ENCODE measurements at places on chromosomes 11 and 22.
A peak's percentile ranks its signal among the peaks of the same experiment; 100 is the strongest.

- peak; percentile 2 for DNase-seq
Measured at GRCh38 chr11:44623731-44624491, 58.4 kb downstream of the CD82 start.

- DNase-seq = no peak
Measured at GRCh38 chr11:109285465-109285864, 136.5 kb upstream of the C11orf87 start.

GRCh38 chr11:47991266-47991830 is 11.0 kb downstream of the PTPRJ start:
- DNase-seq = no peak

- no peak for DNase-seq
Measured at GRCh38 chr11:1673446-1674172, 23.4 kb upstream of the KRTAP5-6 start.

- no peak for DNase-seq
Measured at GRCh38 chr22:23457380-23457985, 122.6 kb downstream of the IGLL1 start.

- DNase-seq = no peak
Measured at GRCh38 chr11:124225471-124225870, 15.4 kb upstream of the OR8G1 start.

DNA sequence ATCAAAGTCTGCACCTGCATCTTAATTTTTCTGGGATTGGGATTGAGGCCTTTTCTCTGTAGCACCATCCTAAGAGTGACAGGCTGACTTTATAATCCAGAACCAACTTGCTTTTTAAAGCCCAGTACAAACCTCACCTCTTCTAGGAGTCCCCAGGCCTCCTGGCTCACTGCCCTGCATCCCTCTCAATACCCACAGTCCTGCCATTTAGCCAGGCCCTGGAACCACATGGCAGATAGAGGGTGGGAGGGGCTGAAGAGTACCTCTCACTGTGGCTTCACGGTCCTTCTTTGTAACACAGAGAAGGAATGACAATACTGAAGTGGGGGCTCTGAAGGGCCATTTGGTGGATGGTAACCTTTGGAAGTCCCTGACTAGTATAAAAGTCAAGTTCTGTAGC is 63.5 kb upstream of the PHOX2A start:
- no peak for DNase-seq

DNA sequence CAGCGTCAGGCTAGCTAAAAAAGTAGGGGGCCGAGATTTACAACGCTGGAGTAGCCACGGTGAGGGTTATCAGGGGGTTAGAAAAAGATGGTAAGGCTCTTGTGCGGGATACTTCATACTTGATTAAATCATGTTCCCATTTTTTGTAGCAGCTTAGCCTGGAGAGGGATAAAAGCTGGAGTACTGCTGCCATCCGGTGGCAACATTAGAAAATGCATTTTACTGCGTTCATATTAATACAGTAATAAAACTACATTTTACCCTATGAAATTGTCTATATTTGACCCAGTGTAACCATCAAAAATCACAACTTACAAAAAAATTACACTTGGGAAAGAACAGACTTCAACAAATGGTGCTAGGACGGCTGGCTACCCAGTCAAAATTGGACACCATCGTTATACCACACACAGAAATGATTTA is 17.3 kb downstream of the RPUSD4 start:
- peak; percentile 71 for DNase-seq

DNA sequence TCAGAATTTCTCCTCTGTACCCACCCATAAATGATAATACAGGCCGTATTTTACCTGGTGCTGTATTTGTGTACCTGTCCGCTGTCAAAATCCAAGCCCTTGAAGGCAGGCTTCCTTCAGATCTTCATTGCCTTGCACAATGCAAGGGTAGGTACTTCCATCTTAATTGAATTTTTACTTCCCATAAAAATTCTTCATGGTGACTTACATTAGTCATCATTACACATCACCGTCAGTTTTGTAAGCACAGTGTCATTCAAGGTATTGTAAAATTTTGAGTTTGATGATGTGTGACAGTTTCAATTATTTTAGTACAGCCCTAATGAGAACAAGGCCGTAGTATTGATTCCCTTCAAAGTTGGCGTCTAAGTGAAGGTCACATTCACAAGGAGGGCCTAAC is 770 bp upstream of the TSG101 start:
- peak; percentile 42 for DNase-seq

GRCh38 chr11:77502346-77502905 is 28.5 kb upstream of the PAK1 start:
- no peak for DNase-seq

GRCh38 chr11:45754261-45754709 is 50.7 kb upstream of the SLC35C1 start:
- DNase-seq = peak; percentile 27

DNA sequence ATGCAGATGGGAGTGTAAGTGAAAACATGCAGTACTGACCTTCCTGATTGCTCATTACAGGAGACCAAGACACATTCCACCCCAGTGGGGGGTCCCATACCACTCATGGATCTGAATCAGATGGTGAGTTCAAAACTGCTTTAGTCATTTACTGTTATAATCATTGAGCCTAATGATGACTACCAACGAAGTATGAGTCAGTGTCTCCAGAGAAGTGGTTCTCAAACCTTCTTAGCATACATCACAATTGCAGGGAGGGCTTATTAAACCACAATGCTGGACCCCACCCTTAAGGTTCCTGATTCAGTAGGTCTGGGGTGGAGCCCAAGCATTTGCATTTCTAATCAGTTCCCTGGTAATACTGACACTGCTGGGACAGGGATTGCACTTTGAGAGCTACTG is 75.8 kb downstream of the CD44 start:
- DNase-seq = peak; percentile 24

All from hepatic stellate cell (primary cell).